ENCODE measurements at places on chromosomes 3 and 15.

GRCh38 chr3:48157202-48157840, 30.9 kb downstream of the CDC25A start:
- DNase-seq = no peak

- no peak for DNase-seq
These were observed 12.4 kb upstream of the PDE8A start for GRCh38 chr15:84969257-84969656.

- peak; percentile 70 for DNase-seq
These were observed 37.6 kb downstream of the VIPR1 start for GRCh38 chr3:42539871-42540714.

DNA sequence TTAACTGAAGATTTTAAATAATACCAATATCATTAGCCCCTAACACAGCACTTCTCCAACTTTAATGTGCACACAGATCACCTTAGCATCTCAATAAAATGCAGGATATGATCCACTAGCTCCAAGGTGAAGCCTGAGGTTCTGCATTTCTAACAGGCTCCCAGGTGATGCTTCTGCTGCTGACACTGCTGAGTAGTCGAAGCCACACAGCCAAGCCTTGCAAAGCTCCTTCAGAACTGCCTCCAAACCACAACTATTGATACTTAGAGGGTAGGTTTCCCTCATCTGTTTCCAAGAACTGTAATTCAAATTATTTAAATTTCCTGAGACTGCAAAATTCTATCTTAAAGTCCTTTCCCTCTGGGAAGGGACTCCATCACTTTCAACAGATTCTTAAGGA, 3.9 kb downstream of the RIOX2 start:
- no peak for DNase-seq

- no peak for DNase-seq
These were observed 50.1 kb downstream of the SETD2 start for GRCh38 chr3:47113669-47114365.

DNA sequence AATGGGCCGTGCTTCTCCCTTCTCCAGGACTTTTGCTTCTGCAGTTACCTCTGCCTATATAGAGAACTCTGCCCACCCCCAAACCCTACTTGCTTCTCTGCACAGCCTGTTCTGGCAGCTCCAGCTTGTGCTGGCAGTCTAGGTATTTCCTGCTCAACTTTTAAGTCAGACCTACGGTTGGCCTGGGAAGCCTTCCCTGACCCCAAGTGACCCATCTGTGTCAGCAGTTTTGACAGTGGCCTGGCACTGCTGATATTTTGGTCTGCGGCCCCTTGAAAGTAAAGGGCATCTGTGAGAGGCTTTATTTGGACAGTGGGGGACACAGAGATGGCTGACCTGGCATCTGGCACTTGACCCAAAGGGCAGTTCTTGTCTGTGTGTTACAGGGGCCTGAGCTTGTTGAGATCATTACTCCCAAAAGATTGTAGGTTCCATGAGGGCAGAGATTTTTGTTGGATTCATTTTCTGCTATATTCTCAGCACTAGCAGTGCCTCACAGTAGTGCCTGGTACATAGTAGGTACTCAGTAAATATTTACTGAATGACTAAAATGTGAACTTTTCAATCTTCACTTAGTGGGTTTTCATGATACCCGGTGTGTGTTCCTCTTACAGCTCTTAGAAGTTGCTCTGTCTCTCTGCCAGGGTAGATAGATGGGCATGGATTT, 55.2 kb upstream of the TRAK1 start:
- no peak for DNase-seq

- peak; percentile 56 for DNase-seq
These were observed 46.5 kb downstream of the CD86 start for GRCh38 chr3:122101646-122102045.

GRCh38 chr3:113268311-113268710, 57.0 kb downstream of the BOC start:
- DNase-seq = no peak

- no peak for DNase-seq
These were observed 397.4 kb upstream of the TPM1 start for GRCh38 chr15:62644889-62645742.

GRCh38 chr3:73449774-73450173, 175.0 kb downstream of the PDZRN3 start:
- no peak for DNase-seq

GRCh38 chr15:94791510-94791909, 560.1 kb downstream of the MCTP2 start:
- DNase-seq = no peak

DNA sequence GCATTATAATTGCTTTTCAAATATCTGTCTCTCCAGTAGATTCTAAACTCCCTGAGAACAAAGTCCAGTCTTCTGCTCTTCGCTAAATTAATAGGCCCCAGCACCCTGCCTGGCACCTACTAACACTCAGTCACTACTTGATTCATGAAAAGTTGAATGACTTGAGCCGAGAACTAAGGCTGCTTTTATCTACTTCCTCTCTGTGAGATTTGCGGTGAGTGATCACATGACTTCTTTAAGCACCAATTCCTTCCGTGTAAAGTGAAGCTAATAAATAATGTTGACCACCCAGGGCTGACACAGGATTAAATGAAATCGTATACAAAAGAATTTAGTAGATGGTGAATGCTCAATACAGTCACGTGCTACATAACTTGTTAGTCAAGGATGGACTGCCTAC, 44.6 kb upstream of the PGPEP1L start:
- no peak for DNase-seq

DNA sequence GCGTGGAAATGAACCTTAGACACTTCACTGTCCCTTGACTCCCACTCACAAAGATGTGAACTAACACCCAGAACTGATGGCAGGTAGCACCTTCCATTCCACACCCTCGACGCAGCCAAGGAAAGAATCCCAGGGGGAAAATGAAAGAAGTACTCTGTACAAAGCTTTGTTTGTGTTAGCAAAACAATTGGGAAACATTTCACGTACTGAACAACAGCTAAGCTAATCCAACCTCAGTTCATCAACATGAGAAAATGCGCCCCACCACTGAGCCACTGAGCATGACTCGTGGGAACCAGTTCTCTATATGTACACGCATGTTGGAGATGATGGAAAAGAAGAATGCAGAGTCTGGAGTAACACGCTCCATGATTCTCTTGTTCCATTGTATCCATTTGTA, 32.0 kb downstream of the CORO2B start:
- no peak for DNase-seq

DNA sequence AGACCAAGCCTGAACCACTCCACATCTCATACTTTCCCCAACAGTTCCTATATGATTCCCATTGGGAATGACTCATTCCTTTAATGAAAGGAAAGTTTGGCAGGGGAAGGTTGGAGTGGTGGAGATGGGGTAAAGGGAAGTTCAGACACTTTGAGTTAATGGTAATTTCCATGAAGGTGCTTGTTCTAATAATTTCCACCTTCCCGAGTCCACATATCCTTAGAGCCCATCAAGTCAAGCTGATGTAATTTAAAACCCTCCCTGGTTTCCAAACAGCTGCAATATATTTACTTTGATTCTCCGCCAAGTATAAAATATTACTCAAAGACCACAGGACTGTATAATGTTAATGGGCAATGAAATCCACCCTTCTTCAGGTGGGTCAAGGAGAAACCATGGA, 95.0 kb upstream of the GALNT15 start:
- no peak for DNase-seq

- DNase-seq = no peak
These were observed 288.8 kb downstream of the CNTN6 start for GRCh38 chr3:1381647-1382036.

DNA sequence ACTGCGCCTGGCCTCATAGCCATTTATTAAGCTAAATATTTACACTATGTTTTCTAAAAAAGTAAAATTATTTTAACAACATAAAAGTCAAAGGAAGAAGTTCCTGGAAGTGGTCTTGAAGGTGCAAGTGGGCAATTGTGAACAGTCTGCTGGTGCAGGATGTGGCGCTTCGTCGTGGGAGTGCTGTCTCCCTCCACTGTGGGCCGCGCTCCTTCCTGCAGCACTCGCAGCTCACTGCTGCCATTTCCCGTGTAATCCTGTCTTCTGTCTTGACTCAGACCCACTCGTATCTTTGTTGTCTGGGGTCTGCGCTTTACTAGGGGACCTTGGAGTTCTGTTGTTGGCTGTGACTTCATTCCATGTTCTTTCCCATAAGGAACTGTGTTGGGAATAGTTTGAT, 56.3 kb downstream of the APBA2 start:
- no peak for DNase-seq

DNA sequence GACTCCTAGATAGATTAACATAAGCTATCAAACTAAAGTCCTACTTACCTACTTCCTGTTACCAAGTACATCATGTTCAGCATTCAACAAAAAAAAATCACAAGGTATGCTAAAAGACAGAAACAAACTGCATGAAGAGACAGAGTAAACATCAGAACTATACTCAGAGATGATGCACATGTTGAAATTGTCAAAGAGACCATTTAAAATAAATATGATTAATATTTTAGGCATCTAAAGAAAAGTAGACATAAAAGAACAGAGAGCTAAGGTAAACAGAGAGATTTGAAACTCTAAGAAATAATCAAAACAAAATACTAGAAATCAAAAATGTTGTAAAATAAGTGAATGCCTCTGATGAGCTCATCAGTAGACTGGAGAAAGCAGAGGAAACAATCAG, 224.8 kb upstream of the STAC start:
- no peak for DNase-seq

DNA sequence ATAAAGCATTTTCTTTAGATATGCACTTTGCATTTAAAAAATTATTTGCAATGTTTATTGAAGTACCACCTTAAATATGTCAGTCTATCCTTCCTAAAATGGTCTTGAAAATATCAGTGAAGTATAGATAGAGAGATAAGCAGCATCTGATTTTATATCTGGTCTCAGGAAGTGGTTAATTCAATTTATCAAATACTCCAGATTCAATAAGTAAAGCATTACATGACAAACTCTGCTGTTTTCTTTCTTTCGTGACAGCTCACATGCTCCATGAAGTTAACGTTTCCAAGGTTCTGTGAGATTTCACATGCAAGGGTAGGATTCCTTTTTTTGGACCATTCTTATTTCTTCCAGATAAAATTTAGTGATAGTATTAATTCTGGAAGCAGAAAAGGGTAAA, 775.4 kb upstream of the ROBO1 start:
- DNase-seq = no peak

GRCh38 chr15:51386960-51387698, 45.7 kb downstream of the GLDN start:
- peak; percentile 11 for DNase-seq

DNA sequence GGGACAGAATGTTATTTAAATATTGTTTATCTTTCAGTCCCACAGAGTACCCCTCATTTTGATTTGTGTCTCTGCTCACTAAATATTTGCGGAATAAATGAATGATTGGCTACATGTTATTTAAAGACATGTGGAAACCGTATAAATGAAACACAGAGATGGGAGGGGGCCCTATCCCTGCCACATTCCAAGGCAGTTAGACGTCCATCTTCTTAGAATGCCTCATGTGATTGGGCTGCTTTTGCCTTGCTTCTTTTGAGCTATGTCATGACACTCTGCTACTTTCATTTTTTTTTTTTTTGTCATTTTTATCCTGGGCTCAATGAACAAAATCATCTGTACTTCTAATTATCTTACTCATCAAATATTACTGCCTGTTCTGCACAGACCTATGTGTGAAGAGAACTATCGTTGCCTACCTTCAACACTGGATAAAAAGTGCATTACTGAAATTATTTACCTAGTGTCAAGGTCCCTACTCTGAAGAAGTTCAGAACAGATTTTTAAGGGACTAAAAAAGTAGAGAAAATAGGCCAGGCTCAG, 83.9 kb upstream of the FAM98B start:
- DNase-seq = no peak

All from LoVo (cell line).